Neural crest cell (in vitro differentiated cells): ENCODE measurements at places on chromosomes 11 and 22.

DNA sequence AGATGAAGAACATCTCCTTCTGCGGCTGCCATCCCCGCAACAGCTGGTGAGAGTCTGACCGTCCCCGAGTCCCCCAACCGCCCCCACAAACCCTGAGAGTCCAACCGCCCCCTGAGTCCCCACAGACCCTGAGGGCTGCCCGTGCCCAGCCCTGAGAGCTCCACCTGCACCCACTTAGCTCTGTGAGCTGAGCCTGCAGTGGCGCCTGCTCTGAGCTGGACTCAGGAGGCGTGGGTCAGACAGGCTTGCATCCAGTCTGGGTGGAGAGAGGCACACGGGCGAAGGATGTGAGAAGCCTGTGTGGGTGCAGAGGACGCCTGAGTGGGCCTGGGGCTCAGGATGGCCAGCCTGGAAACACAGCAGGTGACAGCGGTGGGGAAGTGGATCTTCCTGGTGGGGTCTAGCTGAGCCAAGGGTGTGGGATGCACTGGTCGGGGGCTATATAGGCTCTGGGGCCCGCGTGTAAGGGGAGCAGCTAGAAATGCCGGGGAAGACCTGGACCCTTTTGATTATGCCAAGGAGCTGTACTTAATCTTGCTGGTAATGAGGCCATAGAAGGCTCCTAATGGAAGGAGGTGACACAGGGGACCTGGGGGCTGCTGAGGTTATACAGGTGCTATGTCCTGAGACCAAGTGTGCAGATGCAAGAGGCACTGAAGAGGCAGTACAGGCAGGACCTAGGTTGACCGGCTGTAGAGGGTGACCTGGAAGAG is 6.5 kb downstream of the MAPK8IP2 start:
- H3K4me1 ChIP-seq = peaks cover 4% of the 10 kb centered on the region

DNA sequence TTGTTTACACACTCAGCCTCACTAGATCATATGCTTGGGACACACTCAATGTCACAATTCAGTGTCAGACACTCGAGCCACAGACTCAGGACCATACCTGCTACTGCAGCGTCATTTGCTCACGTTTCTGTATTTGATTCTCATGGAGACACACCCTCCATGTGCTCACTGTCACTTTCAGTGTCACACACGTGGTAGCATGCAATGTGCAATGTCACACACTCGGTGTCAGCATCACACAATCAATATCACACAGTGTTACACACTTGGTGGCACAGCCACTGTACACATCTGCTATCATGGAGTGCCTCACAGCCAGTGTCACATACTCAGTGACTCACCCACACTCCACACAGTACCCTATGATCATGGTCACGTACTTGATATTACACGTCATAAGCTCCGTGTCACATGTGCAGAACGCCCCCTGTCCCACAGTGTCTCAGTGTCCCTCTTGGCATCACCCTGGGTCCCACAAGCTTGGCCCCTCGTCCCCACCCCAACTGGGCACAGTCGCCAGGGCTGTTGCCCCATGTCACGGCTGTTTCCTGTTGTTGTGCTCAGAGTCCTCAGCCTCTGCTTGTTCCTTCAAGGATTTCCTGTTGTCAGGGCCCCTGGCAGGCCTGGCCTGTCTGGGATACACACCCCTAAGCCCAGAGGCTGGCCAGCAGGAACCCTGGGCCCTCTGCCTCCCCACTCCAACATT is 49.6 kb downstream of the PDE2A start:
- H3K27me3 ChIP-seq = peaks cover 18% of the 10 kb centered on the region
- no peaks in the 10 kb centered on the region for H3K36me3 ChIP-seq
- DNase-seq = no peak
- no peak overlapping the region for H3K4me3 ChIP-seq

- no peak for DNase-seq
- H3K4me1 ChIP-seq = no peaks in the 10 kb centered on the region
Measured at GRCh38 chr11:7977232-7977917, 9.8 kb upstream of the EIF3F start.

DNA sequence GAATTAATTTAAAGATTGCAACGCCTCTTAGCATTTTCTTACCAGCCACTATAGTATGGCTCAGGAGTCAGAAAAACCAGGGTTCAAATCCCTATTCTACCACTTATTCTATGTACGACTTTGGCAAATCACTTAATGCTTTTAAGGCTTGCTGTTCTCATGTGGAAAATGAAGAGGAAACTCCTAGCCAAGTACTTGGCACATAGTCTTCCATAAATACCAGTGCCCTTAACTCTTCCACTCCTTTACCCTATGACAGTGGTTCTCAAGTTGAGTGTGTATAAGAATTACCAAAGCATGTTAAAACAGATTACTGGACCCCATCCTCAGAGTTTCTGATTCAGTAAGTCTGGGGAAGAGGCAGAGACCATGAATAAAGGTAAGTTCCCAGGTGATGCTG is 107.6 kb downstream of the RBFOX2 start:
- no peaks in the 10 kb centered on the region for H3K27me3 ChIP-seq
- H3K36me3 ChIP-seq = no peaks in the 10 kb centered on the region
- H3K4me1 ChIP-seq = peaks cover 38% of the 10 kb centered on the region

DNA sequence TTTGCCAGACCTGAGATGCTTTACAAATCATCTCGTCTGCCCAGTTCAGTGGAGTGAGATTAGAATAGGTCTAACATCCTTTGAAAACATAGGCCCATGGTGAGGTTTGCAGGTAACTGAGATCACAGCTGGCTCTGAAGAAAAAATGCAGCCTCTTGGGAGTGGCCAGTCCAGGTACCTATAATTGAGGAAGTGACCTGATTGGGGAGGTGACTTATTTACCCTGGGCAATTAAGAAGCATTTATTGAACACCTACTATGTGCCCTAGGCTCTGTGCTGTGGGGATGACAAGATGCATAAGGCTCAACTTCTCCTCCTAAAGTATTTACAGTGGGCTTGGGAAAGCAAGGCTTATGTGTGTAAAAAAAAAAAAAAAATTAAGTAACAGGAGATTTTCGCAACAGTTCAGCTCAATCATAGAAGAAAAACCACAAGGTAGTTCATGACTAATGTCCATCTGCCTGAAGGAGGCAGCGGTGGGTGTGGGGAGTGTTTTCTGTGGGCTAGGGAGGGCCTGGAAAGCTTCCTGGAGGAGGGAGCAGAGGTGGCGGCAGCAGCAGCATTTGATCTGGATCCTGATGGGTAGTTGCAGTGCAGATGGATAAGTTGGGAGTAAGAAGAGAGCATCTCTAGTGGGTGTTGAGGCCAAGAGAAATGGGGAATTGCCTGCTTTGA is 16.1 kb downstream of the MICAL2 start:
- H3K4me3 ChIP-seq = no peak overlapping the region
- H3K27me3 ChIP-seq = peaks cover 7% of the 10 kb centered on the region
- H3K27ac ChIP-seq = no peak overlapping the region
- H3K4me1 ChIP-seq = no peaks in the 10 kb centered on the region
- no peaks in the 10 kb centered on the region for H3K36me3 ChIP-seq
- DNase-seq = no peak

DNA sequence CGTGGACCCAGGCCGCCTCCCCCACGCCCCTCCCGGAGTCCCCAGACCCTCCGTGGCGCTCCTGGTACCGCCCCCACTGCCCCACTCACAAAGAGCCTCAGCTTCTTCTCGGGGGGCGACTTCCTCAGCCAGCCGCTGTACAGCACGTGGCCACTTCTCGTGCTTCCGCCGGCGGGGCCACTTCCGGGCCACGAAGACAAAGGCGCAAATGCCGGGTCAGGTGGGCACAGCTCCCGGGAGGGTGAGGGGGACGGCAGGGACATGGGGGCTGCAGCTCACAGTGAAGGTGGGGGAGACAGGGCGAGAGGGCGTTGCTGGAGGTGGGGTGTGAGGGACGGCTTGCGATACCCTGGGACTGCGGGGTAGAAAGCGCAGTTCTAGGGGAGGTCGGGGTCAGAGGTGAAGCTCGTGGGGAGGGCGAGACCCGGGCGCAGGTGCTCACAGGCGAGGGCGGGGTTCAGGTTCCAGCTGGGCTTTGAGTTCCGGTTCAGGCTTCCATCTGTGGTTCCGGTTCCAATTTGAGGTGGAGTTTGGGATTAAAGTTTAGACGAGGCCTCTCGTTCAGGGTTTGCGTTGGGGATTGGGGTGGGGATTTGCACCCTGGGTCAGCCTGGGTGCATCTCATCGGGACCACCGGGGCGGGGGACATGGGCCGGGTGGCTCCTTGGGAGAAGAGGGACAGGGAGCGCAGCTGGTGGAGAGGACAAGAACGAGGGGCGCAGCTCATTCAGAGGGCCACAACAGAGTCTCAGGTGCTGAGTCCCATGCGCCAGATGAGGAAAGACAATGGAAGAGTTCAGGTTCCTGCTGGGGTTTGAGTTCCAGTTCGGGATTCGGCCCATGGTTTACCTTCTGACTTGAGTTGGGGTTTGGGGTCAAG is at the start of gene GAB4:
Gene GAB4 (minus strand): TSS at position 371 of the 880 bp plus-strand sequence. CDS start 108 bp downstream, at position 263.
- peaks cover under 1% of the 10 kb centered on the region for H3K4me1 ChIP-seq
- peaks cover 50% of the 10 kb centered on the region for H3K27me3 ChIP-seq
- H3K36me3 ChIP-seq = no peaks in the 10 kb centered on the region
- no peak within 1 kb of the TSS for H3K4me3 ChIP-seq

GRCh38 chr22:32216911-32217310 is 12.0 kb upstream of the RFPL2 start:
- no peaks in the 10 kb centered on the region for H3K36me3 ChIP-seq
- peaks cover 8% of the 10 kb centered on the region for H3K27me3 ChIP-seq
- H3K4me1 ChIP-seq = no peaks in the 10 kb centered on the region

- H3K4me1 ChIP-seq = peaks cover 29% of the 10 kb centered on the region
- H3K4me3 ChIP-seq = no peak overlapping the region
- no peak for DNase-seq
- H3K27ac ChIP-seq = no peak overlapping the region
Measured at GRCh38 chr11:27008811-27009535, 15.1 kb downstream of the FIBIN start.

GRCh38 chr11:92765965-92766371 is 203.5 kb upstream of the MTNR1B start:
- DNase-seq = no peak
- H3K4me1 ChIP-seq = peaks cover 25% of the 10 kb centered on the region
- H3K27me3 ChIP-seq = no peaks in the 10 kb centered on the region
- no peak overlapping the region for H3K4me3 ChIP-seq
- peaks cover 8% of the 10 kb centered on the region for H3K36me3 ChIP-seq

- H3K4me1 ChIP-seq = peaks cover 11% of the 10 kb centered on the region
- H3K36me3 ChIP-seq = no peaks in the 10 kb centered on the region
- H3K27me3 ChIP-seq = peaks cover 2% of the 10 kb centered on the region
- DNase-seq = peak; percentile 64
- H3K4me3 ChIP-seq = peak within 1 kb of the TSS; percentile 91
Measured at GRCh38 chr11:2376751-2377451, at the start of gene CD81. TSS of gene CD81 (plus strand) at chr11:2377310. CDS start at chr11:2377550, 240 bp downstream.

GRCh38 chr11:80350541-80350940 is 909.7 kb upstream of the TENM4 start:
- no peak for DNase-seq
- no peaks in the 10 kb centered on the region for H3K36me3 ChIP-seq
- no peak overlapping the region for H3K27ac ChIP-seq
- no peak overlapping the region for H3K4me3 ChIP-seq

- no peak within 1 kb of the TSS for H3K27ac ChIP-seq
- no peak within 1 kb of the TSS for H3K4me3 ChIP-seq
- no peak for DNase-seq
- no peaks in the 10 kb centered on the region for H3K27me3 ChIP-seq
- no peaks in the 10 kb centered on the region for H3K4me1 ChIP-seq
- no peaks in the 10 kb centered on the region for H3K36me3 ChIP-seq
Measured at GRCh38 chr11:1036303-1036923, at the start of gene MUC6. TSS of gene MUC6 (minus strand) at chr11:1036718. CDS start at chr11:1036655, 63 bp downstream.

GRCh38 chr11:110883256-110883655 is 171.0 kb upstream of the ARHGAP20 start:
- H3K4me3 ChIP-seq = no peak overlapping the region
- H3K36me3 ChIP-seq = no peaks in the 10 kb centered on the region
- H3K27me3 ChIP-seq = no peaks in the 10 kb centered on the region
- DNase-seq = no peak

DNA sequence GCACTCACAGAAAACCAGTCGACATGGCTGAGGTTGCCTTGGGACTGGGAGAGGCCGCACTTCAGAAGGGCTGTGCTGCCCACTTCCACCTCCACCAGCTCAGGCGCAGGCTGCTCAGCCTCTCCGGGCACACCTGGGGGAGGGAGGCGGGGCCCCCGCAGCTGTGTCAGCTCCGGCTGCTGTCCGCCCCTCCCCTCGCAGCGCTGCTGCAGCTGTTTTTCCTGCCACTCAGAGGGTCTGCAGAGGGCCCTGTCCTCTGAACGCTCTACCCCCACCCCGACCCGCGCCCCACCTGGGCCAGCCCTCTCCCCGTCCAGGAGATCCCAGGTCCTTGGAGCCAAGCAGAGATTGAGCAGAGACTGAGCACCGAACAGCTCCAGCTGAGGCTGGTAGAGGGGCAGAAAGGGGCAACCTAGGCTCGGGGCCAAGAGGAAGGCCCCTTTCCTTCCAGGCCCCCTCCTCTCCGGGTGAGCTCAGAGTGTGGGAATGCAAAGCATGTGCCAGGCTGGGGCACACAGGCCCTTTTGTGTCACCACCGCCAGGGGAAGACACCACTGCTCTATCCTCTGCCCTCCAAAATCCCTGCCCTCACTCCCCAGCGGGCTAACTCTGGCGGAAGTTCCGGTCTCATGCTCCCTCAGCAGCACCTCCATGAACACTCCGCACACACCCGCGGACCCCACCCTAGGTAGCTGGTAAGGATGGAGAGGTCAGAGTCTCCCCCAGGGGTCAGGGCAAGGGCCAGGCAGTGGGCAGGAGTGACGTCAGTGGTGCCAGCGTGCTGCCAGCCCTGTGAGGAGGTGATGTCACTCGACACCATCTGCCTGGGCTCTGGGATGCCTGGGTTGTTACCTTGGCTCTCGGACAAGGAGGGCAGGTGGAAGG is 1.6 kb downstream of the MCAM start:
- peaks cover 28% of the 10 kb centered on the region for H3K4me1 ChIP-seq
- peak overlapping the region; percentile 87 for H3K4me3 ChIP-seq
- peaks cover 28% of the 10 kb centered on the region for H3K27me3 ChIP-seq
- H3K27ac ChIP-seq = no peak overlapping the region
- DNase-seq = no peak

- no peaks in the 10 kb centered on the region for H3K27me3 ChIP-seq
- no peak overlapping the region for H3K27ac ChIP-seq
- no peak for DNase-seq
- H3K36me3 ChIP-seq = no peaks in the 10 kb centered on the region
Measured at GRCh38 chr11:121240650-121241303, 51.8 kb upstream of the SC5D start.

- peaks cover 21% of the 10 kb centered on the region for H3K4me1 ChIP-seq
- no peak for DNase-seq
- peaks cover 32% of the 10 kb centered on the region for H3K27me3 ChIP-seq
- H3K27ac ChIP-seq = no peak overlapping the region
- H3K4me3 ChIP-seq = peak overlapping the region; percentile 47
Measured at GRCh38 chr22:35627267-35628041, 10.3 kb upstream of the MB start.

DNA sequence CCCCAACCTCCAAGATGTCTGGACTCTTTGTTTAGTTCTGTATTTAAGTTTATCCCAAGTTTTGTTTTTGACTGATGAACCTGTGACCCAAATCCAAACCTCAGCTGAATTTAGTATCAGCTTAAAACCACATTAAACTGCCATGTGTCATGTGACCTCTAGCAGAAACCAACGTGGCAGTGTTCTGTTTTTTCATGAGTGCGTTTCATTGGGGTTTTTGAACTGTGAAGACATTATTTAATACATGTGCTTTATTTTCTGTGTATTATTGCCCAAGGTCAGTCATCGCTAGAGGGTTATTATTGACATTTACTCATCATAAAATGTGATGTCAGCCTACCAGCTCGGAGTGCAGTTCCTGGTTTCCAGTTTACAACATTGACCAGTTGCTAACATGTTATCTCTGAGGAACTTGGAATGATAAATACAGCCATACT is 1.8 kb downstream of the TLCD5 start:
- peaks cover 31% of the 10 kb centered on the region for H3K4me1 ChIP-seq
- H3K4me3 ChIP-seq = peak overlapping the region; percentile 47
- no peak for DNase-seq
- H3K27me3 ChIP-seq = no peaks in the 10 kb centered on the region
- no peak overlapping the region for H3K27ac ChIP-seq
- peaks cover 2% of the 10 kb centered on the region for H3K36me3 ChIP-seq
